ENCODE measurements at places on chromosomes 1 and 21.

- DNase-seq: no peak
Observed at GRCh38 chr1:85998105-85998855, 158.3 kb downstream of the COL24A1 start.

DNA sequence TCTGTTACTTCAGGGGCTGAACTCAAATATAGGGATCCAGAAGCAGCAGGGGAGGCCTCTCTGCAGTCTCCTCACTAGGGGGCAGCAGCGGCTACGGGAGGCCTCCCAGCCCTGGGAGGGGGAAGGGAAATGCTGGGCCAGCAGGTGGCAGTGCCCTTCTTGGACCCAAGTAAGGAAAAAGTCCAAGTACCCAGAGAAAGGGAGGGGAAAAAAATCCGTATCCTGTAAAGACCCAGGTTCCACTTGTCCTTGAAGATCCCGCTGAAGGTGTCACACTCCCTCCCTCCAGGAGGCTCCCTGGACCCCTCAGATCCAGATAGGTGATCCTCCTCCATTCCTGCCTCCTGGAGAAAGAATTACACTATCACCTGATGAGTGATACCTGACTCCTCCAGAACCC, 14.1 kb upstream of the NUAK2 start:
- DNase-seq: peak; percentile 71

GRCh38 chr1:116853680-116854402, 55.9 kb upstream of the PTGFRN start:
- no peak for DNase-seq

- no peak for DNase-seq
Observed at GRCh38 chr1:225260319-225260718, 167.5 kb downstream of the LBR start.

DNA sequence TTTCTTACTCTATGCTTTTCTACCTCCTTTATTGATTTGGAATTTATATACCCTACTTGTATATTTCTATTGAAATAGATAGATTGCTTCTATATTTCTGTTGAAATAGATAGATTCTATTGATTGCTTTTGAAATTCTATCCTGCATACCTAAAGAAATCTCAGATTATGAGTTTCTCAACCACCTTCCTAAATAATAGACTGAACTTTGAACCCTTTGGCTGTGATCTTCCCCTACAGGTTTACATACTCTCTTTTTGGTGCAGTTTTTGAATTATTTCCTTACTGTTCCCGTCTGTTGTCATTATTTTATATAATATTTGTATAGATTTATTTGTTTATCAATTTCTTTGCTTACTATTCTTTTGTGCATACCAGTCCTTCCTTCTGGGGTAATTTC, 20.4 kb upstream of the CSF3R start:
- no peak for DNase-seq

GRCh38 chr1:113088972-113089371, 16.0 kb downstream of the LRIG2 start:
- DNase-seq: no peak

DNA sequence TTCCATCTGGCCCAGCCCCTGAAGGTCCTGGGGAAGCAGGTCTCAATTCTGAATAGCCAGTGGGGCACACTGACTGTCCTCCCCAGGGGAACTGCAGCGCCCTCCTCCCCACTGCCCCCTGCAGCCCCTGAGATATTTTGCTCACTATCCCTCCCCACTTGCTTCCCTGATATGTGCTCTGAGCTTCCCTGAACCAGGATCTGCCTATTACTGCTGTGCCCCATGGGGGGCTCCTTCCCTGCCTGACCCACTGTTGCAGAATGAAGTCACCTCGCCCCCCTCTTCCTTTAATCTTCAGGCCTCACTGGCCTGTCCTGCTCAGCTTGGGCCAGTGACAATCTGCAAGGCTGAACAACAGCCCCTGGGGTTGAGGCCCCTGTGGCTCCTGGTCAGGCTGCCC, 89.8 kb downstream of the PTPRU start:
- DNase-seq: no peak

GRCh38 chr1:45971335-45971734, 161.1 kb downstream of the PIK3R3 start:
- DNase-seq: no peak

DNA sequence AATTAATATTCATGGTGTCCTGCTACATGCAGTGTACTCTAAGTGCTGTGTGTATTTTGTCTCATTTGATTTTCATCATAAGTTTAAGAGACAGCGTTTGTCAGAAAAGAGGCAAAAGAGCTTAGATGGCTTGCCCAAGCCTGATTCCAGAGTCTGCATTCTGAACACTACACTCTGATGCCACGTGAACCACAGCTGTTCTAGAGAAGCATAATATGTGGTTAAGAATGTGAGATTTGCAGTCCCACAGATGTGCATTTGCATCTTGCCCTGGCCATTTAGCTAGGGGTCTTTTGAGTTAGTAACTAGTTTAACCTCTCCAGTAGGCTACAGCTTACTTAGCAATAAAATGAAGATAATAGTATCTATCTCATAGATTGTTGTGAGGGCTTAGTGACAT, 9.2 kb upstream of the GADD45A start:
- DNase-seq: no peak

DNA sequence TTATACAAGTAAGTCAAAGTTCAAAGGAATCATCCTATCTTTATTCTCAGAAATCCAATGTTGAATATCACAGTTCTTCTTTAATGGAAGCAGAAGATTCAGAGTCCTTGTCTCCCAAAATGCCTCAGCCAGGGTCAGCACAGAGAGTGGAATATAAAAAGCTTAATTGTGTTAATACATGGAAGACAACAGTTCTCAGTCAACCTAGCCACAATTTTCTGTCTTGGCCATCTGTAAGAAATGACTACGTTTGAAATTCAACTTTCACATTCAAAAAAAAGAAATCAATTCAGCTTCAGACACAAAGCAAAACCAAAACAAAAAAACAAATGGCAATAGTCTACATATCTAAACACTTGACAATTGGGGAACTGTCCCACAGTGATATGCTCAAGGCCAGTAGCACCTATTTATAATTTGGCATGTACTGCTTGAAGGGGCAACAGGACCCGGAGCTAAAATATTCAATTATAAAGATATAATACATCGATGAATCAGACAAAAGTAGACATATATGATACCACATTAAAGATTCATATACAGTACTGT, 27.3 kb upstream of the GLIS1 start:
- no peak for DNase-seq
